MG63 (cell line): ENCODE measurements at places on chromosomes 6 and 20. TPM values are rescaled to one million over a fixed set of nuclear protein-coding genes. Genes with fewer than 3 reads are reported as not detected.

GRCh38 chr20:36051318-36052116, 83.1 kb downstream of the CNBD2 start:
- DNase-seq = no peak

GRCh38 chr6:132719736-132720448, 6.0 kb upstream of the VNN1 start:
- DNase-seq = no peak

DNA sequence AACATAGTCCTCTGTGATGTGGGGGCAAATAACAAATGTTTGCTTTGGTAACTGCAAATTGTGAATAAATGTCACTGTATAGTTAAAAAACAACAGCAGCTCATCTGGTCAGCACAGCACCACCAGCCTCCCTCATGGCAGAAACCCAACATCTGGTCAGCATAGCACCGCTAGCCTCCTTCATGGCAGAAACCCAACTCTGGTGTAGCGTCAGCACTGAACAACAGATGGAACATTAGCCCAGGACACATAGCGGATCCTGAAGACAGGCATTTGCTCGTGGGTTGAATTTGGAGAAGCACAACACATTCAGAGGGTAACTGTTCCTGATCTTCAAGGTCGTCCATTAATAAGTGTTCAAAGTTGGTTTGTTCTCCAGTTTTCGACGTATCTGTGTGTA, 265.9 kb downstream of the DLL1 start:
- DNase-seq = peak; percentile 71

DNA sequence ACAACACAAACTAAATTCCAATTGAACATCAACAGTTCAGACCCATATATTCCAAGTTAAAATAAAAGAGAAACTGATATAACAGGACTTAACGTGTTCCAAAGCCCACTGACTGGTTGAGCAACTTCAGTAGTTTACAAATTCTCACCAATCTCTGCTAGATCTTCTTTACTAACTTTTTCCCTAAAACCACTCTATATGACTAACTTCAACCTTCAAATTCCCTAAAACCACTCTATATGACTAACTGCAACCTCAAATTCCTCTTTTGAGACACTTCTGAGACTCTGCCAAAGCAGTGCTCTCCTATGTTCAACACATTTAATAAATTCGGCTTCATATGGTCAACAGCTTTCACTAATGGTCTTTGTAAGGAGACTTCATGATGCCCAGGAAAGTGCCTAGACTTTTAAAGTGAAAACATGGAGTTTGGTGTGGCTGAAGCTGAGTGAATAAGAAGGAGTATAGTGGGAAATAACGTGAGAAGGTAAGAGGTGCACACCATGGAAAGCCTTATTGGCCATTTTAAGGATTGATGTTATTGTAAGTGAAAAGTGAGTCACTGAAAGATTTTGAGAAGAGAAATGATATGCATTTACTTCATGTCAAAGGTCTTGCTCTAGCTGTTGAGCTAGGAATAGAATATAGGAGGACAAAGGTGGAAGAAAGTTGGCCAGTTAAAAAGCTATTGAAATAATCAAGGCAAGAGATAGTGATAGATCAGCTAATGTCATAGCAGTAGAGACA, 134.0 kb upstream of the HCRTR2 start:
- no peak for DNase-seq

DNA sequence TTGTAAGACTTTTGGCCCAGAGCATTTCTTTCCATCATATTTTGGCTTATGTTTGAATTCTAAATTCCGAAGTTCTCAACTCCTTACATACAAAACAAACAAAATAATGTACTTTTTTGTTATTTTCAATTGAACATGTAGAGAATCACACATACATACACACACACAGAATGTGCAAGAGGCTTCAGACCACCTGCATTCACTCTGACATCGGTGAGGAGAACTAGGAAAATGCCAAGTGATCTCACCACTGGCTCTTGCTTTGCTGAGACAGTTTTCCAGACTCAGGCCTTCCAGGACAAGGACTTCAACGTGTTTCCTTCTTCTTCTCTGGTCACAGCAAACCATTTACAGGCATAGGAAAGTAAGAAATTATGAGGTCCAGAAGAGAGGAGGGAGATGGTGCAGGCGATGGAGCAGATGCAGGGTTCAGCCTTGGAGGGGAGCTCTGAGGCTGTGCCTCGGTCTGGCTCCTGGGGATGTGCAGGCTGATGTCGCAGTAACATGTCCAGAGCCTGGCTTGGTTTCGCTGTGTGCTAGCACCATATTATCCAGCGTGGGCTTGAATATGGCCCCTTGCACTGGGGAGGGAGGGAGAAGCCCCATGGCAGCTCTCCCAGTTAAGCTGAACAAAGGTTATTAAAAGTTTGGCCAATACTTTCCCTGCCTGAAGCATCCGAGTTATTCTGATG, 93.4 kb downstream of the DACT2 start:
- DNase-seq = no peak

Gene GHRH
- total RNA-seq = not detected in 2 replicates

Gene NNAT
- not detected in 2 replicates for total RNA-seq

Gene HTR1E
- total RNA-seq = not detected in 2 replicates

Gene BNIP5
- total RNA-seq = not detected in 2 replicates

Gene PDE10A
- total RNA-seq = 0.10 and 1.3 TPM in 2 replicates
